Astrocyte (in vitro differentiated cells and primary cell): ENCODE measurements at places on chromosomes 3 and 15.

- peak; percentile 67 for DNase-seq
Measured at GRCh38 chr15:85477730-85478129, 97.3 kb downstream of the AKAP13 start.

DNA sequence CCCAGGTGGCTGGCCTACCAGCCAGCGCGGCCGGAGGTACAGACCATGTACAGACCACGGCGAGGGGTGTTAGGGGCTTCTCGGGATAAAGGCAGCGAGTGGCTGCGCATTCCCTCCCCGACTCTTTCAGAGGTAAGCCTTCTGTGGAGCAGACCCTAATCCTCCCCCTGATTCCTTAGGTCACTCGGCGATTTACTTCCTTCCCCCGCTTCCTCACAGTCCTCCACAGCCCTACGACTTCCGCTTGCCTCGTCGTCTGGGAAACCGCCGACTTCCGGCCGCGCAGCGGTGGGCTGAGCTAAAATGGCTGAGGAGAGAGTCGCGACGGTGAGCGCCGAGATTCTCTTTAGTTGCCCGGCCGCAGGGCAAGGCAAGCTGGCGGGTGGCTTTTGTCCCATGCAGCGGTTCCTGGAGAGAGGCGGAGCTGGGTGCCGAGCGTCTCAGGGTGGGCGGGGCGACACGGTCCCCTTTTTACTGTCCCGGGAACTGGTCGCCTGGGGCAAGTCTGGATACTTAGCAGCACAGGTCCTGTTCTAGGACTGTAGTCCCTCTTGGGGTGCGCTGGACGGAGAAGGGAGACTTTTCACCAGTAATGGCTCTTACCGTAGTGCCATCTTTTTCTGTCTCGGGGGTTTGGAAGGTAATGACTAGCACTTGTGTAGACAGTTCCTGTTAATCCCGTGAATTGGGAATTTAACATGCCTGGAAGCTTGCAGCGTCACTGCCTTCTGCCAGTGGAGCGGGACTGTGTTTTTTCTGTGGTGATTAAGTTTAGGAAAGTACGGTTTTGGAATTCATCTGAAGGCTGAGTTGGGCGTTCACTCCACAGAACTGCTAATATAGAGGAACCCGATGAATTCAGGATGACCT lies at the start of the genes BBS4 and HIGD2B:
TSS of gene BBS4 (plus strand) at position 283 of the 870 bp plus-strand sequence. CDS start at position 304, 21 bp downstream.
TSS of gene HIGD2B (minus strand) at position 258 of the 870 bp plus-strand sequence. CDS start 9,808 bp downstream, outside the sequence.
- peak; percentile 77 for DNase-seq

DNA sequence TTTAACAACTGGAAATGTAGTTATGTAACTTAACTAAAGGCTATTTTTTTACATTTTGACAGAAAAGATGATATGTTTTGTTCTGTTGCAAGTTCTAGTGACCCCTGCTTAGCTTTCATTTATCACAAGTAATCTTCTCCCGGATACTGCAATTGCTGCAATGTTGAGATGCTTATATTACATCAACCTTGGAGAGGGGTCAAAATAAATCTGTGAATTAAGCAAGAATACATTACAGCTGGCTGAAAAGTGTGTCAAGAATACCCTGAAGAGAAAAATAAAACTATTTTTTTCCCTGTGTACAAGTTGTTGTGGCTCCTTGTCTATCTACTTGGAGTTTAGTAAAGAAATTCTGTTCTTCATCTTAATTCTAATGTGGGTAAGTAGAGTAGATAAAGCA lies 232.1 kb upstream of the GOLIM4 start:
- no peak for DNase-seq

- DNase-seq, result no peak
Measured at GRCh38 chr15:59668556-59668955, 11.2 kb upstream of the GTF2A2 start.

DNA sequence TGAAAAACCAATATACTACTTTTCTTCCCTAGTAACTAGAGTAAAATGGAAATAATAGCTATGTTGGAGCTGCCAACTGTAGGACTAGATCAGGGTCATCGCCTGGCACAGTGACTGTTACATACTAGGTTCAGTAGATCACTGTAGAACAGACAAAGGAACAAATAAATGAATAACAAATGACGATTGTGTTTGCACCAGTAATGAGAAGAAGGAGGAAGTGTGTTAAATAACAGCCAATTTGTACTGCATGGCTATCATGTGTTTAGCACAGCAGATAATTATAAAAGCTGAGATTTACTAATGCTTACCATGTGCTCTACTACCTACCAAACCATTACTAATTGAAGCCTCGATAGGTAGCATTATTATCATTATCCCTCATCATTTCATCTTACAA lies 85.3 kb upstream of the FXR1 start:
- no peak for DNase-seq

DNA sequence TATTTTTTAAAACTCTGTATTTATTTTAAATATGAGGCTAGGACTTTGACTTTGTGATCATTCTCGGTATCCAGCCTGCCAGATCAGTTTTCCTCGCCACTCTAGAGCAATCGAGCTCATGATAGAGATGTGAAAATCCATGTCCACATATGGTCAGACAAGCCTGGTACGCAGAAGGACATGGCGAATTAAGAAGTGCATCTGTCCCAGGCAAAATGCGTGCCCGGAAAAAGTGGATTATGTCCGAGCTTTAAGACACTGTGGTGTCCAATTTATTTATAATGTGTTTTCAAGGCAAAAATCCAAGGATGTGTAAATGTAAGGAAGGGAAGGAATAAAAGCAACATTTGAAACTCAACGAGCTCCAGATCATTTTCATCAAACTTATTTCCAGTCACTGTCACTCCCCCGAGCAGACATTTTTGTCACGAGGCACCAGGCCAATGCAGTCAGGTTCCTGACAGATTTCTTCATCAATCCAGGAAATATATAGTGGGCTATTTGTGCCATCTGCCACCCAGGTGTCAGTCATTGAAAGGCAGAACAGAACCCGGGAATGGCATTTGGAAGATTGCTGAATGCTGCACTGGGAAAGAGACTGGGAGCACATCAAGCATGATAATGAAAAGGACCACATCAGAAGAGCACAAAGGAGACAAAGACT lies 825.7 kb downstream of the SQOR start:
- no peak for DNase-seq

DNA sequence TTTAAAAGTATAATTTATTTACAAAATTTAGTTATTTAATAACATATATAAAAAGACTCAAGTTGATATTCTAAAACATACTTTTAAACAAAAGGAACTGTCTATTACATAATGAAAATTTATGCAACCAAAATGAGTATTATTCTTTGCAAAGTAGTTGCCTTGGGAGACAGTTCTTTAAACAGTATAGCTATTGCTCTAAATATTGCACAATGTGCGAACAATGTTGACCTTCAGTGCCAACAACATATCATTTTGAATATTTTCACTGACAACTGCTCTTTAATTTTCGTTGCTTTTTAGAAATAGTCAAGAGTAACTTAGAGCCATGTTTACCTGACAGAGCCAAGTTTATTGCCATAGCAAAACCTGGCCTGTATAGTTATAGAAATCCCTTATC lies 124.9 kb downstream of the ZBTB20 start:
- DNase-seq, result no peak

GRCh38 chr15:78035321-78035751 lies 42.2 kb downstream of the TBC1D2B start:
- peak; percentile 10 for DNase-seq

DNA sequence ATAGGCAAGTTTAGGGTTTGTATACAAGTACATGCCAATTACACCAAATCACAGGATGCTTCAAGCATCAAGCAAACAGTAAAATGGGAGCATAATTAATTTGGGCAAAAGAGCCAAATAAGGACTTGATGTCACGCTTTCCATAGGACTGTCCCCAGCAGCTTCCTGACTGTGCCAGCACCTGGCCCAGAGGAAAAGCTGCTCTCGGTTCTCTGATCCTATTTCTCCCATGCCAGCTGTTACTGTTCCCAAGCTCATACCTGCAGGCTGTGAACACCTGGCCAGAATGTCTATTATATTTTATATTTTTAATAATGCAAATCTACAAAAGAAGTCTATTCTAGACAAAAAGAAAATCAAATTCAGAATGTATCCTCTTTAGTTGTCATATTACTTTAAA lies 12.2 kb downstream of the ZXDC start:
- DNase-seq, result no peak

DNA sequence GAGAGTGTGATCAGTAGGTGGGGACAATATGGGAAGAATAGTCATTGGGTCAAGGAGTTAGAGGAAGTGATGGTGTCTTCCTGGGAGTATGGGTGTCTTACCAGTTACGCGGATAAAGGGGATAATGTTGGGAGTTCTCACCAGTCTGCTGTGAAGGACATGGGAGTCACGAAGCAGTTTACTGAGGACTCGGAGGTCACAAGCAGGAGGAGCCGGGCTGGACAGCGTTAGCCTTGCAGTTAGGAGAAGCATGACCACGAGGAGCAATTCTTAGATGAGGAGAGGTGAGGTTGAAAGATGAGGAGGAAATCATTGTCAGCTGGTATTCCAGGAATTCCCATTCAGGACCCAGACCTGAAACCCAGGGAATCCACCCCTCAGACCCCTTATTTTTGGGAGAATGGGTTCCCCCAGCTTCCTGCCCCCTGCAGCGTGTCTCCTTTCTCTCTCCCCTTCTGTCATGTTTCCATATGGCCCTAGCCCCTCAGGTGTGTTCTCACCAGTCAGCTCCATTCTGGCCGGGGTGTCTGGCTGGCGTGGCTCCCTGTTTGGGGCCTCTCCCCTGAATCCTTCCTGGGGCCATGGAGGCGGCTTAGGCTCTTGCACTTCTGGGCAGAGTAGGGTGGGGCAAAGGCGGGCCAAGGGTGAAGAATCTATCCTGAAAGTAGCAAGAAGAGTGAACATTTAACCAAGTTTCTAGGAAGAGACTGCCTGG lies 2.1 kb downstream of the THPO start:
- DNase-seq, result no peak

- no peak for DNase-seq
Measured at GRCh38 chr15:39468331-39468730, 112.5 kb upstream of the THBS1 start.

DNA sequence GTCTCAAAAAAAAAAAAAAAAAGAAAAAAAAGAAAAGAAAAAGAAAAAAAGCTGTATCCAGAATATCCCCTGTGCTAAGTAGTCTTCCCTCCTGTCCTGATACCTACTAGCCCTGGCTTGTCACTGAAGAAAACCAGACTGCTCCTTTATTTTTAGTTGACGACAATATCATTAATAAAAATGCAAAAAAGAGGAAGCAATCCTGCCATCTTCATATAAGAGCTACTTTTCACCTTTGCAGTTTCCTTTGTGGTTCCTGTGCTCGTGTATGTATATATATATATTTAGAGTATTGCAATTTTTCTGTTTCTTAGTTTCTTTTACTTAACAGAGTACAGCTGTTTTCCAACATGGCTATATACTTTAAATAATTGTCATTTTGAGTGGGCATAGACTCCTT lies 13.6 kb downstream of the C3orf20 start:
- no peak for DNase-seq

DNA sequence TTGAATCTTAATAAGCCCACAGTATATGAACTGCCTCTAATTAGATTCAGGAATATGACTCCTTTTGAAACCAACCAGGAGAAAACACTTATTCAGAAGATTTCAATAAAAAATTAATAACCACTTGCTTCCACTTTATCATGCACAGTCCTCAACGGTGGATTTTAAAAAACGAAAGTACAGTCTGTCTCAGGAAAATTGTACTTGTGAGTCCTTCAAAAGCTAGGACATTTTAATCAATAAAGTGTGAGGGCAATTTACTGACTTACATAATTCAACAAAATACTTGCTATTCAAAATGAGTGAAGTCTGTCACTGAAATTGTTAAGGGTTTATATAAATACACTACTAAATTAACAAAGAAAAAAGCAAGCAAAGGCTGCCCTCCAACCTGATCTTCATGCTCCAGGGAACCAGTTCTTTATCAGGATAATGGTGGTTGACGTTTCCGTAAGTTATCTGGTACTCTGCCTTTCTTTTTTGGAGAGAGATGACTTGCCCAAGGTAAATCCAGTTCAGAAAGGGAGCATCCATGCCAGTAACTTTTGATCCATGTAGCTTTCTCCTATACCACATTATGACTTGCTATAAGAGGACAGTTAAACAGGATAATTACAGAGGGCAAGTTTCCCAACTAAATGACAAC lies 17.0 kb downstream of the SUCLG2 start:
- no peak for DNase-seq

DNA sequence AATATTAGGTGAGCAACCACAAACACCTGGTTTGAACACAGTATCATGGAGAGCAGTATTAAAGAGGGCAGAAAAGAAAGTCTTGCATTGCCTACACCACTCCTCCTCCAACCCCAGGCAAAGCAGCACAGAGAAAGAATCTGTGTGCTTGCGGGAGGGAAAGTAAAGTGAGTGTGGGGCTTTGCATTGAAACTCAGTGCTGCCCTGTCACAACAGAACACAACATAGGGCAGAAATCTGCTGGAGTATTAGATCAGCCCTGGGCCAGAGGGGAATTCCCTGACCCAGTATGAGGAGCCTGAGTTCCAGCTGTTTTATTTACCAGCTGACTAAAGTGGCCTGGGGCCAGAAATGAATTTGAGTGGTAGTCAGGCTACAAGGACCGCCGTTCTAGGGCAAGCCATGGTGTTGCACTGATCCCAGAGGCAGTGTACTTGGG lies 75.5 kb downstream of the SPATA16 start:
- DNase-seq, result peak; percentile 42

DNA sequence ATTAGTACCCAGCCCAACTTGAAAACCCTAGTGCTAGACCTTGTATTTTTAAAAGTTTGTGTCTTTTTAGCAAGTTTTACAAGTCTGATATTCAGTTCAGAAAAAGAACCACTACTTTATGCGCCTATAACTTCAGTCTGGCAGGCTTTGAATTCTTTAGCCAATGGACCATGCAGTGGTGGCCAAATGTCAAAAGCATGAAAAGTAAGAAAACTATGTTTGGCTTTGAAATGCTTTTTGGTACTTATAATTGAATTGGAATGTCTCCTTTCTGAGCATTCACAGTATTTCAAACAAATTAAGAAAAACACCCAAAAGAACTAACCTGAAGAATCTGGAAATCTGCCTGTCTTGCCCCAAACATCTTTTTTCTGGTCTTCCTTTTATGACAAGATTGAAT lies 12.8 kb downstream of the WDR48 start:
- DNase-seq, result peak; percentile 82

- DNase-seq, result no peak
Measured at GRCh38 chr15:88147760-88148159, 108.8 kb downstream of the NTRK3 start.

DNA sequence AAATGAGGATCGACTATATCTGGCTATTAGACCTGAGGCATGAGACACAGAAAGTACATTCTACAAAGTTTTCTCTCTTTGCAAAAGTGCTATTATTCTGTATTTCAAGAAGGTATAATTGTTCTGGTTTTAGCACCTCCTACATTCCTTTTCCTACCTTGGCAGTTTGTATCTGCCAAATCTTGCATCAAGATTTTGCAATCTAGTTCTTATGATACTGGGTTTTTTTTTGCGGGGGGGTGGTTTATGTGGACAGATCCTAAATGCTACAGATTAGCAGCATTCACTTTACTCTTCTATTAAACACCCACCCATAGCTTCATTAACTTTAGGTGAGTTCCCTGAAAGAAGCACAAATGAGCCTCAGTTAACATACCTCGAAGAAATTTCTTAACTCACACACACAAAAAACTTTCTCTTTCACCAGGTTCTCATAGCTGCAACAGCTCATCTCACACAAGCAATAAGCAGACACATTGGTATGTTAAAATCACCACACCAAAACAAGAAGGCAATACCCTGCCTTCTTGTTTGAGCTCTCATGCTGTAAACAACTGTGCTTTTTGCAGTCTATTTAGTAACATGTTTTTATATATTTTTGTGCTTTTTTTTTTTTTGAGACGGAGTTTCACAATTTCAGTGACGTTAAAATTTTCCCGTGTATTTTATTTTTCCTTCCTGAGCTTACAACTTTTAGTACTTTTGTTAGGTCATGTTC lies 73.0 kb upstream of the VGLL4 start:
- no peak for DNase-seq

- no peak for DNase-seq
Measured at GRCh38 chr3:133210656-133211055, 172.5 kb downstream of the TMEM108 start.

- DNase-seq, result no peak
Measured at GRCh38 chr3:5806192-5806591, 618.7 kb downstream of the EDEM1 start.
